Cardiac septum (tissue), 1 donor: ENCODE measurements at places on chromosomes 16 and 17. TPM values are rescaled to one million over a fixed set of nuclear protein-coding genes. Genes with fewer than 3 reads are reported as not detected.
A peak's percentile ranks its signal among the peaks of the same experiment; 100 is the strongest.

The C16orf86 gene
- total RNA-seq = 5.6 TPM

- peak; percentile 93 for DNase-seq
Measured at GRCh38 chr17:82297280-82297713, 20.1 kb downstream of the CD7 start.

GRCh38 chr17:76704805-76705204 lies 6.0 kb downstream of the MXRA7 start:
- DNase-seq = no peak

DNA sequence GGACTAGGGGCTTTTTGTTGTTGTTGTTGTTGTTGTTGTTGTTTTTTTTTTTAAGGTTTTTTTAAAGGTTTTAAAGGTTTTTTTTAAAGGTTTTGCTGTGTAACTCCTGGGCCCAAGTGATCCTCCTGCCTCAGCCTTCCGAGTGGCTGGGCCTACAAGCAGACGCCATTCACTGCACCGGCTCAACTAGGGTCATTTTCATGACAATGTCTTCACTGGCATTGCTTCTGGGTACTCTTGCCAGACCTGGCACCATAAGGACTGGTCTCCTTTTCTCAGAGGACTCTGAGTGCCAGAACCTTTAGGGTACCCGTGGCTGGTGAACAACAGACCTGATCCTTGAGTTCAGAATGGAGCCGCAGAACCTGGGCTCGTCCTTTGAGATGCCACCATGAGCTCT lies 20.4 kb downstream of the POLR3E start:
- DNase-seq = no peak

DNA sequence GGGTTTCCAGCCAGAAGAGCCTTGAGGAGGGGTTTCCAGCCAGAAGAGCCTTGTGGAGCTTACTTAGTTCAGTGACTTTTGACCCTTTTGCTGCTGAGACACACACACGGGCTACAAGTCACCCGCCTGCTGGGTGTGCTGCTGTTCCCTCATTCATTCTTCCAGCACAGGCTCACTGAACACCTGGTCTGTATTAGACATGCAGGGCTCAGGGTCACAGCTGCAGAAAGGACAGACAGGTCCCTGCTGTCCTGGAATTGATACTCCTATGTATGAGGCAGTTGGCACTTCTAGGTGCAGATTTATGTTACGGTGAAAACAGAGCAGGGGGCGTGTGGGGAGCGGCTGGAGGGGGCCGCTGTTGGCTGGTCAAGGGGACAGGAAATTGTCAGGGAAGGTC lies 6.8 kb downstream of the CACNG4 start:
- no peak for DNase-seq

DNA sequence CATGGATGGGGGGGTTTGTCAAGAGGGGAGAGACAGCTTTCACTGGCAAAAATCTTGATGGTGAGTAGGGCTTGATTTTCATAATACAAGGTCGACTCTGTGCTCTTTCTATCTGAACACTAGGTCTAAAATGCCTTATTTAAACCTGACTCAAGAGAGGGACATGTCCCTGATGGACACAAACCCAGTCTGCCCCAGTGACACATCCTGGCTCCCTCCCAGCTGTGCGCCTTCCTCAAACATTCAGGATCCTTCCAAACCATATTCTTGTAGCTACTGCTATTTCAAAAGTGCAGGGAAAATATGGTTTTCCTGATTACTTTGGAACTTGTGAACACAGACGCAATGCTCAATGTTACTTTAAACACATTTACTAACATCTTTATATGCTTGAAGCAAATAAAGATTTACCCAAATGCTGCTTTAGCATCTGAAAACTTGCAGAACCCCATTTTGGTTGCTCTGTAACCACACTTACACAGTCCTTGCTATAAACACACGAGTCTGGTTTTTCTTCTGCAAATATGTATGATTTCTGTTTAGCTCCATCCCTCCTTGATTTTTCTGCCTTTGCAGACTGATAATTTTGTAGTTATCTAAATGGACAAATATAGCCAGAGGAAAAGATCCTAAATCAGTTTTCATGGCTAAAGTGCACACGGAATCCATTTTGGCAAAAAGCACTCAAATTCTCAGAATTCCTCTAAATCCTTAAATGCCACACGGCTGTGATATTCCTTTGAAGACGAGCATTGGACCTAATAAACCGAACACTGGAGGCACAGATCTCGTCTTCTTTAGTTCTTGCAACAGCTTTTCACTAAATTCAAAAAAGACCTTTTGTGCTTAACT lies 499.9 kb upstream of the ZFHX3 start:
- no peak for DNase-seq
